ENCODE measurements at places on chromosomes 3 and 15.

DNA sequence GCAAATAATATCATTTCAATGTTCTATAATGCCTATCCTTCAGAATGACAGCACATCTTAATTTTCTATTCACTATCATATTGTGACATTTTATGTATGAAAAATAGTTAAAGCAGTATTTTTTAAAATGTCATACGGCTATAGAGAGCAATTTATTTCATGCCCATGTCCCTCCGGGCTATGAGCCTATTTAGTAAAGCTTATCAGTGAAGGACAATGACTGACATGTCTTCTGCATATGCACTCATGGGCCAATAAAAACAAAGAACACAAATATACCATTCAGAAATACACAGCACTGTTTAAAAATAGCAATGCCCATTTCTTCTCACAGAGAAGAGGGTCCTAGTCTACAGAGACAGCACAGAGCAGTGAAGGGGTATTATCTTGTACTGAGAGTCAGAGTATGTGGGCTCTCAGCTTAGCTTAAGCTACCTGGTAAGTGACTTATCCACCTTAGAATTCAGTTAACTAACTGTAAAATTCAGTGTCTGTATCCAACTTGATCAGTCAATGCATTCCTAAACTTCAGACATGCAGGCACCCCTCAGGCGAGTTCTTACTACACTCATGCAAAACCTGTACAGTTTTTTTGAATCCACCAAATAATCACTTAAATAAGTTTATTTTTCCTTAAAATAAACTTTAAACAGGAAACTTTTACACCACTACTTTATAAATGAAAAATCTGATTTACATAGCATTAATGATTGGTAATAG is 9.0 kb downstream of the GOLIM4 start:
- no peak for DNase-seq

GRCh38 chr3:185153171-185153771 is 411 bp upstream of the C3orf70 start:
- no peak for DNase-seq

GRCh38 chr3:157063926-157064325 is 96.0 kb downstream of the CCNL1 start:
- DNase-seq, result no peak

DNA sequence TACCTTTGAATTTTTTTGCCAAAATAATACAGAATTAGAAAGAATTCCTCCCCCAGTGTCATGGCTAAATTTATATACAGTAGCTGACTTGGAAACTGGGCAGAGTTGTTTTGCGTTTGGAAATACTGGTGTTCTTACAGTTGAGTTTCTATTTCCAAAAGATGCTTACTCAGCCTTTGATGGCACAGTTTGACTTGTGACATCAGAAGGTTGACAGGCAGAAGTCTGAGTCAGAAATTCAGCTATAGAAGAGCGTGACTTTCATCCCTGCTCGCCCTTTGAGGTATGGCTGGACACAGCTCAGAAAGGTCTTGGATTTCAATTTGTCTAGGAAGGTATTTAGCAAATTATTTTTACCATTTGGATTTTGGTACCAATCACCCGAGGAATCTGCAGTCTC is 175.8 kb downstream of the VGLL4 start:
- no peak for DNase-seq

- no peak for DNase-seq
Observed at GRCh38 chr3:192875971-192876565, 41.6 kb downstream of the MB21D2 start.

GRCh38 chr3:188539037-188539436 is 385.1 kb downstream of the LPP start:
- no peak for DNase-seq

DNA sequence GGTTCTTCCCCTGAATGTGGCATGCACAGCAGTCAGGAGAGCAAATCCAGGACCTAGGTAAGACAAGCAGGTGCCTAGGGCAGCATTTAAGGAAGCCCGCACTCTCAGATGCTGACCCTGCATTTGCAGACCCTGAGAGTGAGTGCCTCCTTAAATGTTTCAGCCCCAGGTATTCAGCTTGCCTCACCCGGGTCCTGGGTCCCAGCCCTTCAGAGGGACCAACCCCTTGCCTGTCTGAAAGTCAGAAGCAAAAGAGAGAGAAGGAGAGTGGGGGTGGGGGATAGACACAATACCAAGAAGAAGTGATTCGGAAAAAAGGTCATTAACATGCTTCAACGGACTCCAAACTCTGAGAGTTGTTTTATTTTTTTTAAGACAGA is 75.0 kb downstream of the MEGF11 start:
- DNase-seq, result no peak

GRCh38 chr15:67241132-67241855 is 13.2 kb downstream of the AAGAB start:
- peak; percentile 15 for DNase-seq

DNA sequence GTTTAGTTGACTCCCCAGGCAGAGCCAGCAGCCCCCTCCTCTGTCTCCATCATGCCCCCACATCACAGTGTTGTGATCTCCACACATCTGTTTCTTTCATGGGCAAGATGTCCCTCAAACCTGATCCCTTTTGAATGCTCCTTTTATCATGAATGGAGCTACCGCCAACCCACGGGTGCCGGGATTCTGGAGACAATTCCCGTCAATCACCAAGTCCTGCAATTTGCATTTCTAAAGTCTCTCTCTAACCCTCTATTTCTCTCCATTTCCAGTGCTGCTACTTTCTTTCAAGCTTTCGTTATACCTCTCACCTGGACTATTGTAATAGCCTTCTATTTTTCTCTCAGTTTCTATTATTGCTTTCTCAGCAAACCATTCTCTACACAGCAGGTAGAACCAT is 89.7 kb upstream of the CCNL1 start:
- DNase-seq, result no peak

DNA sequence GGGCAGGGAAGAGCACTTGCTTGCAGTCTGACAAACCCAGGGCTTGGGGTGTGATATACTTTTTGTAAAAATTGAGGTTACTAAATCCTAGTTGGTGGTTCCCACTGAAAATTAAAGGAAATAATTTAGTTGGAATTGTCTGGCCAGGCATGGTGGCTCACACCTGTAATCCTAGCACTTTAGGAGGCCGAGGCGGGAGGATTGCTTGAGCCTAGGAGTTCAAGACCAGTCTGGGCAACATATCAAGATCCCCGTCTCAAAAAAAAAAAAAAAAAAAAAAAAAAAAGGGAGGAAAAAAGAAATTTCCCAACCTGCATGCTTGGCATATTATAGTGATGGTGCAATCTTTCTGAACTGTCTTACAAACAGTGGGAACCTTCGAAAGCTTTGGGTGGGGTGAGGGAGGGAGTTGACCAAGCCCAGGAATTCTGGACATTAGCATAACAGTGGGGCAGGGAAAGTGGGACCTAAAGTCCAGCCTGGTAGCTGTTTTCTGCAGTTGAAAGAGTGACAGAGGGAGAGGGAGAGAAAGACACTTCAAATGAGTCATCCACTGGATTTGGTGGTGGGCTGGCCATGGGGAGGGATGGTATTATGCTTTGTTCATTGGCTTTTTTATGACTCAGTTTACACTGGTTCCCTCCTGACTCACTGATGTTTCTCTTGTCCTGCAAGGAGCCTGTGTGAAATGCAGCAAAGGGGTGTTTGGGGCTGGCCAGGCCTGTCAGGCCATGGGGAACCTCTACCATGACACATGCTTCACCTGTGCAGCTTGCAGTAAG is 41.1 kb downstream of the LIMD1 start:
- DNase-seq, result no peak

DNA sequence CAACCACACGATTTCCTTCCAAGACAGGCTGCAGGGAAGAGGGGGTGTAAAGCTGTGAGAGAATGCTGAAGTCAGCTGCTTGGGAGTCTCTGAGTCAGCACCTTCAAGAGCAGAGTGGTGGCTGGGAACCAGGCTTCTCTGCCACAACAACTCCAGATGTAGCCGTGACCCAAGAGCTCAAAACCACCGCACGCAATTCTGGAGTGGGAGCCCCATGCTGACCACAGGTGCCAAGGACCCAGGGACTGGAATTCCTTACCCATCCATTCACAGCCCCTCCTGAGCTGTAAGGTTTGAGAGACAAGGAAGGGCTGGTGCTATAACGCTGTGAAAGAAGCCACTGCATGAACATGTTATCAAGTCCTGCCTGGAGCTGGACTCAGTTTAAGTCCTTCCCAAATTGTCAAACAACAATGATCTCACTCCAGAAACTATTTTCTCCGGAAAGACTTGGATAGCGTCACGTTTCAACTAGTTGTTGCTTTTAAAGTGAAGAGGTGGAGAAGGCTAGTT is 61.4 kb downstream of the UMPS start:
- no peak for DNase-seq

DNA sequence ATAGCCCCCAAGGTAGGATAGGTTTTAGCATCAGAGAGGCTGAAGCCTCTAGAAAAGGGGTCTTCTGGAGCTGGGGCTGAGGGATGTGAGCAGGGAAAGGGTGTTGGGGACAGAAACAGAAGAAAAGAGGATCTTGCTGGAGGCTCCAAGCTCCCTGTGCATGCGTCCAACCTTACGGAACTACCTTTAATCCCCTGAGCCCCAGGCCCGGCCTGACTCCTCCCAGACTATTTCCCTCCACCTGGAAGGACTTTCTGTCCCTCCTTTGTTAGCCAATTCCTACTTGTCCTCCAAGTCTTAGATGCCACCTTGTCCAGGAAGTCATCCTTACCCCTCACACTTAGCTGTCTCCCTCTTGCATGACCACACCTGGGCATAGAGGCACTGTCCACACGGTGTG is 50.0 kb upstream of the VPS8 start:
- DNase-seq, result no peak

- no peak for DNase-seq
Observed at GRCh38 chr3:160061525-160061924, 72.9 kb downstream of the IL12A start.

DNA sequence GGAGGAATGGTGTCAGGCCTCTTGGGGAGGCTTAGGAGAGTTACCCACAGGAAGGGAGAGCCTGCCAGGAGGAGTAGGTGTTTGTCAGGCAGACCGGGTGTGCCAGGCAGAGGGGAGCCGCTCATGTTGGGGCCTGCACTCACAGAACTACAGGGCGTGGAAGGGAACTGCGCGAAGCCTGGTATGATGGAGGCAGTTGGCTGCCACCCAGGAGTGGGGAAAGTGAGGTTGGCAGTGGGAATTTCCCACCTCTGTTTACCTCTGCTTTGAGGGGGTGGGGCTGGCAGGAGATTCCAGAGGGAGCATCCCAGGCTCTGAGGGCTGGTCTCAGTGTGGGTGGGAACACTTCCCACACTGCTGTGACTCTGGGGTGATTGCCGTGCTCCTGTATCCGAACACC is 99.9 kb downstream of the SLCO3A1 start:
- no peak for DNase-seq

- DNase-seq, result no peak
Observed at GRCh38 chr15:69513450-69513960, 60.9 kb downstream of the RPLP1 start.

GRCh38 chr3:127342735-127343134 is 54.9 kb upstream of the PRR20G start:
- no peak for DNase-seq

DNA sequence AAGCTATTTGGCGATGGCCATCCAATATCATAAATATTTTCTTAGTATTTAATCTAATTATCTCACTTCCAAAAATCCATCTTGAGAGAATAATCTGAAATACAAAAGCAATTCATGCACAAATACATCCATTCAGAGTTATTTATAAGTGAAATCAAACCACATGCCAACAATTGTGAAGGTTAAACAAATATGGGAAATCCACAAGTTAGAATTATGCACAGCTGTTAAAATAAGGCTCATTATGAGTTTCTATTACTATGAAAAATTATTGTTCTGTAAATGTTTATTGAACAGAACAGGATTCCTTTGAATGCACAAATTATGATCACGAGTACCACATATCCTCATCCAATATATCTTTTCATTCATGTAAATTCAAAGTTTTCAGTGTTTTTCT is 267.7 kb downstream of the PLOD2 start:
- DNase-seq, result no peak

DNA sequence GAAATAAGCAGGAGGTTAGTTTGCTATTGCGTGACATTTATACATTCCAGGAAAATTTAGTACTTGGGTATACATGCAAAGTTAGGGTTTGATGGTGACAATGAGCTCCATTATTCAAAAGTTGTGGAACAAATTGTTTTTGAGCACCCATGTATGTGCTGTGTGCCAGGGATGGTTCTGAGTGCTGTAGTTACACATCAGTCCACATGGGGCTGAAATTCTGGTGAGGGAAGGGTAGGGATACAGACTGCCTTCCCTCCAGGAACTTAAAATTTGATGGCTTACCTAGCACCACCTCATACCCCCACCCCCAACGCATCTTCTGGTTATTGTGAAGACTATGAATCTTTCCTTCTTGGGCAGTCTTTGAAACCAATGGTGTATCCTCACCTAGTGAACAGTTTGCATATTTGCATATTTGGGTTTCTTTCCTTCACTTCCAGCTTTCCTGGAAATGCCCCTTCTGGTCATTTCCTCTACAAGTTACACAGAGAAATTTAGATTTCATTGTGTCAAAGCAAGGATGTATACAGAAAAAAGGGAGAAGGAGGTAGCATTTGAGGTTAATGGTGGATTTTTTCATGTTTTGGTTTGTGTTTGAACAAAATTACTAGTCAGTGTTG is 222.0 kb upstream of the IL12A start:
- no peak for DNase-seq

DNA sequence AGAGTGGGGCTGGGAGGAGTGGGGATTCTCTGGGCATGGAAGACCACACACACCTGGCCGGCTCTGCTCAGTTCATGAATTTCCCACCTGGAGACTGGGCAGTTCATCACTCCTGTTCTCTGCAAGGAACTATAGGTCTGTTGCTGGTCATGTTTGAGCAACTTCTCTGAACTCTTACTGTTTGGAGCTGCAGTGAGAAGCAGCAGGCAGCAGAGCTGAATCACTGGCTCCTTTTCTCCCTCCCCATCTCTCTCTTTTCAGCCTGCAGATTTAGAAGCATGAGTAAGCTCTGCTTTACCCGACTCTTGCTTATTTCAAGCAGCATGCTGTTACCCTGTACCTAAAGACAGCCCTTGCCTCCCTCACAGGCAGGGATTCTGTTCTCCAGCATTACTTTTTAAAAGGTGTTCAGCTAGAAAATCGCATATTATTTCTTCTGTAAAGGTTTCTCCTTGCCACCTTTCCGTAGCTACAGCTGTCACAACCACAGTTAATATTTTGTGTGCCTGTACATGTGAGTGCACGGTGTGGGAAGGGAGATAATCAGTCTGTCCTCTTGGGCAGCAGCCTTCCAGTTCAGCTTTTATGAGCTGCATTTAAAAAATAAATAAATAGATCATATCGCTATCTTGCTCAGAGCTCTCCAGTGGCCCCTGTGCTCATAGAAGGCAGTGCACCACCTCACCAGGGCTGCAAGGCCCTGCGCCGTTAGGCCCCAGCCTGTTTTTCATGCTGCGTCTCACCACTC is 131.6 kb downstream of the CHCHD6 start:
- no peak for DNase-seq

DNA sequence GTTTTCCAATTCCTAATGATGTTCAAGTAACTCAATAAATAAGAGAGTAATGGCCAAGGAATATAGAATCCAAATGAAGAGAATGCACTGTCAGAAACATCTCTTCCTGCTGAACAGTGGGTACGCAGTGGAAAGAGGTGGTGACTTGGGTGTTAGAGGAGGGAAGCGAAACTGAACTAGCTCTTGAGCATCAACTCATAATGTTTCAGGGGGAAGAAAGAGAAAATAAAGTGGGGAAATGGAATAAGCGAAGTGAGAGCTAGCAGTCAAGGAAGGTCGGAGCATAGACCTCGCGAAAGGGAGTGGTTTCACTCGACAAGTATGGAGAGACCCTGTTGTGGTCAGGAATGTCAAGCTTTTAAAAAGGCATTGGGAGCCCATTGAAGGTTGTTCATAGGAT is 309.5 kb downstream of the GAP43 start:
- no peak for DNase-seq
